ENCODE measurements at places on chromosomes 4 and X.

GRCh38 chr4:149426461-149426860 lies 389.2 kb downstream of the IQCM start:
- DNase-seq = no peak

GRCh38 chr4:121684561-121684960 lies 12.2 kb downstream of the ANXA5 start:
- DNase-seq = no peak

- DNase-seq = no peak
Measured at GRCh38 chr4:81137446-81137845, 77.6 kb downstream of the PRKG2 start.

DNA sequence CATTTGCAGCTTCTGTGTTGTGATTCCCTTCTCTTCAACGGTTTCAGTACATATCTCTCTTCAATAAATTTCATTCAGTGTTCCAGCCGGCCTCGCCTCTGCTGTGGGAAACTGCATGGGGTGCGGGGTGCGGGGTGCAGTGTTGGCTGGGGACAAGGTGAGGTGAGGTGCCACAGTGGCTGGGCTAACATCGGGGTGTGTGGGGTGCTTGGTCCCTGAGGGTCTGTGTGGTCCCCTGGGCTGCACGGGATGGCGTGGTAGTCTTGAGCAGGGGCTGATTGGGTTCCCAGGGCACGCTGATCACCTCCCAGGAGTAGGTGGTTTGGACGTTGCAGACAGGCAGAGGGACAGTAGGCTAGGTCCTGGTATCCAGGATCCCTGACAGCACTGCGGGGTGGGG lies 2.7 kb downstream of the PNMA6A start:
- no peak for DNase-seq

- no peak for DNase-seq
Measured at GRCh38 chr4:25859429-25860148, 3.2 kb downstream of the SEL1L3 start.

DNA sequence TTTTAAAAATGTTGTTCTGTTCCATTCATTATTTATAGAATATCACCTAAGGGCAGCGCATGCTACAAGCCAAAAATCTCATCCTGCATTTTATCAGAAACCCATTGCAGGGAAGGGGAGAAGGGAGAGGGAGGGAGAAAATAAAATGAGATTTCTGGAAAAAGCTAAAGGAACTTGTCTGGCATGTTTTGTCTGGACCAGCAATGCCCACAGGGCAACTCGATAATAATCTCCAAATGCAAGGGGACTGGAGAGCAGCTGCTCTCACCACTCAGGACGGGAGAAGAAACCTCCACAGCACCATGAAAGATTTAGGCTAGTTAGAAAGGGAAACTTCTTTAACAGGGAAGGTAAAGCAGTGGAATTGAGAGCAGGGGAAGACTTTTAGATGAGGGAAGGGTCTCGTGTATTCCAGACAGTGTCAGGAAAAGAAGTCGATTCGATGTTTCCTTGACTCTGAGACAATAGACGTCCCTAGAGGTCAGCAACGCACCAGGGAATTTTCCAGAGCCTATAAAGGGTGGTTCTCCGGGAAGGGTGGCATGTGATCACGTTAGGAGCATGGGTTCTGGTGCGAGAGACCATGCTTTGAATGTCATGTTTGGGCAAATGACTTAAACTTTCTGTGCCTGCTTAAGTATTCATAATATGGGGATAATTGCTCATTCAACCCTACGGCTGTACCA lies 132.2 kb upstream of the NDP start:
- DNase-seq = no peak

DNA sequence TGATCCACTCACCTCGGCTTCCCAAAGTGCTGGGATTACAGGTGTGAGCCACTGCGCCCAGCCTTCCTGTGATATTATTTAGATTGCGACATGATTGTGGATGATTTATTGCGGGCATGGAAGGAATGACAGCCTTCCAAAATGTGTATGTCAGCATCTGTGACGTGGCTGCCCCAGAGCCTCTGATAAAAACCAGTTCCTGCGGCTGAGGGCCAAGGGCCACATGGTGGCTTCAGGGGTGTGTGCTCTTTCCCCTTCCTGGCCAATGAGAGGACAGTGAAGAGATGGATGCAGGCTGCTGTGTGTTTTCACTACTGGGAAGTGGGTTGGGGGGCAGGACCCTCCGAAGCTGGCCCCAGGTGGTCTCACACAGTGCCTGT lies 57.4 kb upstream of the HGFAC start:
- DNase-seq = no peak

Measured in activated T-helper 1 cell treated with anti-CD3 and anti-CD28 coated beads, Interleukin-2, amount 50 U/mL, for 16 hours (primary cell).